ENCODE measurements at places on chromosomes 5 and 9.

- DNase-seq = no peak
Observed at GRCh38 chr5:170557314-170557713, 53.5 kb downstream of the KCNIP1 start.

DNA sequence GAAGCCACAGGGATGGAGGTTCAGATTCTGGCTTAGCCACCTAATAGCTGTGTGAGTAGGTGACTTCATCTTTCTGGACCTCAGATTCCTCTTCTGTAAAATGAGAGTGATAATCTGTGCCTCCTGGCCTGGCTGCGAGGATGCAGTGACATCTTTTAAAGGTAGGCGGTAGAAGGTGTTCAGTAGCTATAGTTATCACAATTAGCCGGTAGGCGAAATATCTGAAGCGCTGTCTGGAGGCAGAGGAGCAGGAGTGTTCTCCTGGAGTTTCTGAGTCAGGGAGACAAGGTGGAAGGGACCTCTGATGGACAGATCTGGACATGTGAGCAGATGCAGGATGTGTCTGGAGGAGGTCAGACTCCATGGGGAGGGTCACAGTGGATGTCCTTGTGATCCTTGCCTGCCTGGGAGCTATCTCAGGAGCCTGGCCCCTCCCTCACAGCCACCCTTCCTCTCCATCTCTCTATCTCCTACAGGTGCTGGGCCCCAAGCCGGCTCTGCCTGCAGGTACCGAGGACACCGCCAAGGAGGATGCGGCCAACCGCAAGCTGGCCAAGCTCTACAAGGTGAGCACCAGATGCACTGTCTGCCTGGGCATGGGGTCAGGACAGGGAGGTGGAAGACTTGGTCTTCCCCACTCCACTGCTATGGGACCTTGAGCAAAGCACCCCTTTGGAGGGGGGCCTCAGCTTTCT is 45.6 kb downstream of the GSN start:
- DNase-seq = no peak

DNA sequence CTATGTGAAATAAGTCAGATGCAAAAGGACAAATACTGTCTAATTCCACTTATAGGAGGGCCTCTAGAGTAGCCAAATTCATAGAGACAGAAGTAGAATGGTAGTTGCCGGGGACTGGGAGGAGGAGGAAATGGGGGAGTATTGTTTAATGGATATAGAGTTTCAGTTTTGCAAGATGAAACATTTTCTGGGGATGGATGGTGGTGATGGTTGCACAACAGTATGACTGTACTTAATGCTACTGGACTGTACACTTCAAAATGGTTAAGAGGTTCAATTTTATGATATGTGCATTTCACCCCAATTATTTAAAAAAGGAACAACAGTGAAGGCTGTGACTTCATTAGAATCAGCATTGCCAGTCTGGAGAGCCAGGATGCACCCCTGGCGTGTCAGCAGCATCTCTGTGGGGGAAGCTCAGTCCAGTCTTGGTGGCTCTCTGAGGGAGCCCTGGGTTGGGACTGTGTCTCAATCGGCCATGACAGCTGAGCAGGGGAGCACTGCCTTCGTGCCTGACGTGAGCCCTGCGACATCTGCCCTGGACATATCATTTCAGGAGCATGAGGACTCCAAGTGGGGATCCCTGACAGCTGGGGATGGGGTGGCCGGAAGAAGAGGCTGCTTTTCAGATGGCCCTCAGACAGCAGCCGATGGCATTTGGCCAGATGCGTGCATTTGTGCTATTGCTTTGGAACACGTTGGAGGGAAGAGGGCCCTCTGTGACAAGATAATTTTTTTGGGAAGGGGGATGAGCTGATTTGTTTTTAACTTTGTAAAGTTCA is 130.8 kb upstream of the STC2 start:
- DNase-seq = no peak

DNA sequence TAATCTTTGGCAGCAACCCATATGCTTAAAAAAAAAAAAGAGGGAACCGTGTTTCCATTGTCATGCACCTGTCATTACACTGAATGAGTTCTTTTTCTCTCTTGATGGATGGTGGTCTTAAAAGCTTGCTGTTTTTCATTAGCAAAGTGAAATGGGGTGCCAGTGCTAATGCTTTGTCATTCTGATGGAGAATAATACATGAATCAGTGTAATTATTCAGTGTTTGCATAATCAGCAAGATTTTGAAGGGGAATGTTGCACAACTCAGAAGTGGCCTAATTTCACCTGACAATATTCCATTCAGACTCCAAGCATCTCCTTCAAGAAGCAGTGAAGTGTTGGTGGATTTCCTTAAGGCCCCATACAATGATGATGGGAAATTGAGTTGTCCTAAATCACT is 38.1 kb downstream of the MAP1B start:
- DNase-seq = no peak

DNA sequence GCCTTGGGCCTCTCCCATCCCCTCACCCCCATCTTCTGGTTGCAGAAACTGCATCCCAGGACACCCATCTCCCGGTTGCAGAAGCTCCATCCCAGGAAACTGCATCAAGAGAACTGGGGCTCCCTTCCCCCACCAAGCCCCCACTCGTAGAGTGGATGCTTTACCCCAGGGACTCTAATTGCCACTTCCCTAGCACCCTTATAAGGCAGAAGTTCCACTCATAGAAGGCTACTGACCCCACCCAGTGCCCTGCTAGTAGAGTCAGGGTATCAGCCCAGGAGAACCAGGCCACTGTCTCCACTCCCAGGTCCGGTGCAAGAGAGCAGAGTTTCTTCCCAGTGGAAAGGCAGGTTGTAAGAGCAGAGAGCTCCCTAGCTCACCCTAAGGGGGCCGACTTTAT is 12.2 kb upstream of the SYK start:
- no peak for DNase-seq

GRCh38 chr9:127706836-127707241 is at the start of gene CFAP157:
CFAP157 (plus strand) TSS chr9:127706988; CDS start chr9:127707032, 44 bp downstream.
- DNase-seq = no peak

DNA sequence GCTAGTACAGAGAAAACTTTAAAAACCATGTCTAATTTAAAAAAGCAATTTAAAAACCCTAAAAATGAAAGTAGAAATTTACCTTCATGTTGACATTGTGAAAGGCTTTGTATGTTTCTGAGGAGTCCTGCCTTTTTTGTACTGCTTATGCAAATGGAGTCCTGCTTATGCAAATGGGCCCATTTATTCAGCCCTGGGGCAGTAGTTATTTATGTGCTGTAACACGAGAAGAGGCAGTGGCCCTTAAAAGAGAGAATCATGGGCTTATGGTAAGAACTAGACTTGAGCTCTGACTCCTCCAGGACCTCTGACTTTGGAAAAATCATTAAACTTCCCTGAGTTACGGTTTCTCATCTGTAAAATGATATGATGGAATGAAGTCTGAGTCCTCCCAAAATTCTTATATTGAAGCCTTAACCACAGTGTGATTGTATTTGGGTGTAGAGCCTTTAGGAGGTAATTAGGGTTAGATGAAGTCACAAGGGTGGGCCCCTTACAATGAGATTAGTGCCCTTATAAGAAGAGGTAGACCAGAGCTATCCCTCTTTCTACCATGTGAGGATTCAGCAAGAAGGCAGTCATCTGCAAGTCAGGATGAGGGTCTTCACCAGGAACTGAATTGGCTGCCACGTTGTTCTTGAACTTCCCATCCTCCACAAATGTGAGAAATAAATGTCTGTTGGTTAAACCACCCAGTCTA is 447.8 kb upstream of the CD180 start:
- no peak for DNase-seq

GRCh38 chr9:114034196-114034595 is 43.9 kb downstream of the AMBP start:
- DNase-seq = no peak

- DNase-seq = no peak
Observed at GRCh38 chr9:129109537-129109903, 1.1 kb downstream of the CRAT start.

DNA sequence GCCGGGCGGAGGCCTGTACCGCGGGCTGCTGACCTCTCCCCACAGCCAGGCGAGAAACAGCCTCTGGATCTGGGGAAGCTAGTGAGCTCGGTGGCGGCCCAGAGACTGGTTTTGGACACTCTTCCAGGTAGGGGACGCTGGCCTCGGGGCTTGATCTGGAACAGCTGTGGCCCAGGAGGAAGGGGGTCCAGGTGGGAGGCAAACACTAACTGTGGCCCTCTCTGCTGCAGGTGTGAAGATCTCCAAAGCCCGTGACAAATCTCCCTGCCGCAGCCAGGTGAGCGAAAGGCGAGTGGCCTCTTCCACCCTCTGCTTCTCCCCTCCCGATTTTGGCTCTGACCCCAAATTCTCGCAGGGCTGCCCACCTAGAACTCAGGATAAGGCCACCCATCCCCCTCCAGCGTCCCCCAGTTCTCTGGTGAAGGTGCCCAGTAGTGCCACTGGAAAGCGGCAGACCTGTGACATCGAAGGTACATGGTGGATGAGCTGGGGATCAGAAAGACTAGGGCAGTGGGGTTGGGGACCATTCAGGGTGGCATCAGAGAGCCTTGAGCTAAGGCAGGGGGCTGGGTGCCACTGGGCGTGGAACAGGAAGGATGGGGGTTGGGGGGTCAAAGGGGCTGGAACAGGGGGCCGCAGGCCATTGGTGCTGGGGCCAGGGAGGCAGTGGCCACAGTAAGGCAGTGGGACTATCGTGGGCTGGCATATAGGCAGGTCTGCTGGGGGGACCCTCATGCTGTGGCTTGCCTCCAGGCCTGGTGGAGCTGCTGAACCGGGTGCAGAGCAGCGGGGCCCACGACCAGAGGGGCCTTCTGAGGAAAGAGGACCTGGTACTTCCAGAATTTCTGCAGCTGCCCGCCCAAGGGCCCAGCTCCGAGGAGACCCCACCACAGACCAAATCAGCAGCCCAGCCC is 12.9 kb upstream of the SLC34A1 start:
- no peak for DNase-seq

DNA sequence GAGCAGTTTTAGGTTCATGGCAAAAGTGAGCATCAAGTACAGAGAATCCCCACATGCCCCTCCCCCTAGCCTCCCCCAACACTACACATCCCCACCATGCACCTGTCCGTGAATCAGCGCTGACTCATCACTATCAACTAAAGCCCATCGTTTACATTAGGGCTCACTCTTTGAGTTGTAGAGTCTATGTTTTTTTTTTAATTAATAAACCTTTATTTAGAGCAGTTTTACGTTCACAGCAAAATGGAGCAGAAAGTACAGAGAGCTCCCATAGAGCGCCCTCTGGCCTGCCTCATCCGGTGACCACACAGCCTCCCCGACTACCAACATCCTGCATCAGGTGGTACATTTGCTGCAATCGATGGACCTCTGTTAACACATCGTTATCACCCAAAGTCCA is 47.9 kb upstream of the UNC5A start:
- DNase-seq = no peak

GRCh38 chr9:137314561-137315560 is 12.8 kb upstream of the NRARP start:
- no peak for DNase-seq

DNA sequence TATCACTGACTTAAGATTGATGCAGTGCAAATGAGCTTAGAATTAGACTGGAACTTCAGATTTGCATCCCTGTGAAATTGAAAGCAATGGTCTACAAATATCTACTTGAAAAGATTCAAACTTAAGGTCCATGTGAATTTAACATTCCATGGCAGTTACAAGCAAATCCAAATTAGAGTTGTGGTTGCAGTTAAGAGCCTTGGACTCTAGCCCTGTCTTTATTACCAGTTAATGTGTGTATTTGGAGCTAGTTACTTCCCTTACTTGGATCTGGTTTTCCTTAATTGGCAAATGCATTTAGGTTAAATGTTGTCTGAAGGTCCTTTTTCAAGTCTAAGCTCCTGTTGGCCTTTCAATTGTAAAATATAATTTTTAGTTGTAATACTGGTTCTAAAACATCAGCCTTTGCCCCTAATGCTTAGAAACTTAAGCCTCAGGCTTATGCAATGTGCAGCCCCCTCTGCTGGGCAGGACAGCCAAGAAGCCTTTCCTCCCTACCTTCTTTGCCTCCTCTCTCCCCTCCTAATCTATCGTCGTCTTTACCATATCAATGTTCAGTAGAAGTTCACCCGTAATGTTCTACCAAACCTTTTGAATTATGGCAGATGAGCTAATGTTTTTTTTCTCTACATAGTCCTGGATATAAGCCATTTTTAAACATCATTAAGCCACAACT is 59.5 kb downstream of the ERMP1 start:
- no peak for DNase-seq

- no peak for DNase-seq
Observed at GRCh38 chr9:125099816-125100215, 43.5 kb downstream of the SCAI start.

GRCh38 chr5:59845730-59846129 is 47.8 kb downstream of the PDE4D start:
- DNase-seq = no peak

DNA sequence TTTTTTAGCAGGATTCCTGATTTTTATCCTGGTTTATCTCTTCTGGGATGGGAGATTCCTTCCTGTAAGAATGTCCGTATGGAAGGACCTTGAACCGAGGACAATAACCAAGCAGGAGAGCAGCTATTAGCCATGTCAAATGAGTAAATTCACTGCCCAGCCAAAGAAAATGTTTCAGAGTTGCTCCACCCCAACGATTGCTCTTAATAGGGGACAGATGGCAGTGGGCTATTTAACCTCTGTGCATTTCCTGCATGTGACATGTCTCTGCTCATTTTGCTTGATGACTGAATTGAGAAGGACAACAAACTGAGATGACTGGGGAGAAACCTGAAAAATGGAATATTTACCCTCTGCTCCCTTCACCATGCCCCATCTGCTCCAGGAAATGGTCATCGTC is 479.9 kb upstream of the ZNF462 start:
- no peak for DNase-seq

- no peak for DNase-seq
Observed at GRCh38 chr5:59489551-59489950, 404.0 kb downstream of the PDE4D start.

DNA sequence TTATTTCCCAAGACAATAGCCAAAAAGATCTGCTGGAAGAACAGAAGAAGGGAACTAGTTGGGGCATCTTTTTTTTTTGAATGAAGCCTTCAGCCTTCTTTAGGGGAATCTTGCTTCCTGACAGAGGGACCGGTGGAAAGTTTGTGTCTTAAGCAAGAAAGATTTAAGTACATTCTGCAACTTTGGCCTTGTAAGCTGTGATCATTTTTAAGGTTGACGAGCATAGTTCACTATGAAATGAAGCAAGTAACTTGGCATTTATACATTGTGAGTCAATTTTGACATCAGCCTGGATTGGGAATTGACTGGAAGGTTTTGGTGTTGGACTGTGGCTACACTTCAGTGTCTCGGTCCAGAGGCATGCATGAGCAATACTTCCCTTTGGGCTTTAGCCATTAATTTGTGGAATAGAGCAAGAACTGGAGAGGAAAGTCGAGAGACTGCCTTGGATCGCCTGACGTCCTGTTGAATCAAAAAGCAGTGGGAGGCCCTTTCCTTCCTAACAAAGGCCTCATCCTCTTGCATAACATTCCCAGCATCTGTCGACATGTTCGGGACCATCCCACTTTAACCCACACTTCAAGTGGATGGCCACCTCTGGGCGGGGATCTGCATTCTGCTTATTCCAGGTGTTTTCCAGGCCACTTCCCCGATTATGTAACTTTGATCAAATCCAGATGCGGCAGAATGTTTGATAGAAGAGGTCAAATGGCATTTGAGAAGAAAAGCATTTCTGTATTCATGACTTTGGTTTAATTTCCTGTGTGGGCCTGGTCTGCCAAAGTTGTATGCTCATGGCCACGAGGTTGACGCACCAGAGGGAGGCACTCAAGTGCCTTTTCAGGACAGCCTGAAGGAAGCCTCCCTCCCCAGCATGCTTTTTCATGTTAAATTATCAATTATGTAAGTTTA is 12.5 kb downstream of the ABL1 start:
- DNase-seq = no peak
